ENCODE measurements at places on chromosomes 7 and 10.
A peak's percentile ranks its signal among the peaks of the same experiment; 100 is the strongest.

DNA sequence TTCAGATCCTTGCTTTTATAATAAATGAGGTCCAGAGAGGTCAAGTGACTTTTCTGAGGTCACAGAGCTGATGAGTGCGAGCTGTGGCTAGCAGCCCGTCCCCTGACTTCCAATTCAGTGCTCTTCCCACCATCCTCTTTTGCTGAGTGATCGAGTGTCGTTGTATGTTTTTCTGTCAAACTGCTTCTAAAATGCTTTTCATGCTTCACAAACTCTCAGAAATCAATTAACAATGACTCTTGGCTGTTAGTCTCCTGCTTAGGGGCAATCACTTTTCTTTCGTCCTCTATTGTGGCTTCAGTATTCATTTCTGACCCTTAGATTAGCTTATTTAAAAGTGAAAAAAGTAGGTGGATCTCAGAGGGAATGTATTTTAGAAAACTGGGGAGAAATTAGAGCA, 423.7 kb downstream of the DPP6 start:
- DNase-seq = no peak

GRCh38 chr10:73586583-73586984, 4.6 kb downstream of the USP54 start:
- no peak for DNase-seq

GRCh38 chr7:57305192-57305748, 144.7 kb upstream of the ZNF716 start:
- DNase-seq = no peak

GRCh38 chr10:49349390-49349789, 46.5 kb downstream of the DRGX start:
- no peak for DNase-seq

DNA sequence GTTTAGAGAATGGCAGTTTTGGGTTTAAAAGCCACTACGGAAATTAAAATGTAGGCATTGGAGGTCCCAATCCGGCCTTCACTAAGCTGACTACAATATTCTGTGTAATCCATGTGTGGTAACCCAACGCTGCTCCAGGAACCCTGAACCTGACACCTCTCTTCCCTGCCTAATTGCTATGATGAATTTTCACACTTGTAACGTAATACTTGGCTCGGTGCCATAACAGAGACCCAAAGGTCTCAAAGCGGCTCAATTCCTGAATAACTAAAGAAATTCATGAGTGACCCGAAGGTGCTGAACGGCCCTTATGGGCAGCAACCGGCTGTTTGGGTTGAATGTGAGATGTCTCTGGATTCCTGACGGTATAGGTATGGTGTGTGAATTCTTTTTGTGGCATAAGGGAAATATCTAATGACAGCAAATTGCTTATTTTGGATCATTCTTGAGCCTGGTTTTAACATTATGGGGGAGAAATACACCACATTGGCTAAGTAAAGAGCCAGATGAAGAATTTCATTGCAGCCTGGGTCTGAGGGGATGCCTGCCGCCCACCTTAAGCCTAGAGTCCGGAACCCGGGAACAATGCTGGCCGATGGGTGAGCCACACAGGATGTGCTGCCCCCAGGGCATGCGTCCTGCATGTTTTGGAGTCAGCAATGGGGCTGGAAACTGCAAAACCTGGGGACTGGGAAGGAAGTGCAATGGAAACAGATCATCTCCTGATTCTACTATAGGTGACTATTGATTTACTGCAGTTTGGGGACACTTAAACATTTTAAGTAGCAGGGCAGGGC, 69.7 kb upstream of the FZD8 start:
- no peak for DNase-seq

DNA sequence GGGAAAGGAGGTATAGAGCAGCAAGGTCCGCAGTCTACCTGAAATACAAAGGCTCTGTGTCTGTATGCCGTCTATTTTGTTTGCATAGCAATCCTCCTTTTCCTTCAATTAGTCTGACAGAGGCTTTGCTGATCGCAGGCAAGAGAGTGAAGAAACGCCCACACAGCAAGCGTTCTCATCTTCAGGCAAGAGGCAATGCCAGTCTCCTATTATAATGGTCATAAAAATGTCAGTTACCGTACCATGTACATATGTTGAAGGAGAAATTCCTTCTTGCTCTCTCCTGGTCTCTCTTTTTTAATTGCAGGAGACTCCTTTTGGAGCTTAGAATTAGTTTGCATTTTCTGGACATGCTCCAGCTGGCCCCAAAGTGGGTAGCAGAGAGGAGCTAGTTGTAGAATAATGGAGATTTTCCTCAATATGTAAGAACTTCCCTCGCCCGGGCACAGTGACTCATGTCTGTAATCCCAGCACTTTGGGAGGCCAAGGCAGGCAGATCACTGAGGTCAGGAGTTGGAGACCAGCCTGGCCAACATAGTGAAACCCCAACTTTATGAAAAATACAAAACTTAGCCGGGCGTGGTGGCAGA, 139.5 kb downstream of the PFKFB3 start:
- DNase-seq = no peak

- DNase-seq = no peak
Measured at GRCh38 chr7:14936554-14936953, 34.0 kb upstream of the DGKB start.

DNA sequence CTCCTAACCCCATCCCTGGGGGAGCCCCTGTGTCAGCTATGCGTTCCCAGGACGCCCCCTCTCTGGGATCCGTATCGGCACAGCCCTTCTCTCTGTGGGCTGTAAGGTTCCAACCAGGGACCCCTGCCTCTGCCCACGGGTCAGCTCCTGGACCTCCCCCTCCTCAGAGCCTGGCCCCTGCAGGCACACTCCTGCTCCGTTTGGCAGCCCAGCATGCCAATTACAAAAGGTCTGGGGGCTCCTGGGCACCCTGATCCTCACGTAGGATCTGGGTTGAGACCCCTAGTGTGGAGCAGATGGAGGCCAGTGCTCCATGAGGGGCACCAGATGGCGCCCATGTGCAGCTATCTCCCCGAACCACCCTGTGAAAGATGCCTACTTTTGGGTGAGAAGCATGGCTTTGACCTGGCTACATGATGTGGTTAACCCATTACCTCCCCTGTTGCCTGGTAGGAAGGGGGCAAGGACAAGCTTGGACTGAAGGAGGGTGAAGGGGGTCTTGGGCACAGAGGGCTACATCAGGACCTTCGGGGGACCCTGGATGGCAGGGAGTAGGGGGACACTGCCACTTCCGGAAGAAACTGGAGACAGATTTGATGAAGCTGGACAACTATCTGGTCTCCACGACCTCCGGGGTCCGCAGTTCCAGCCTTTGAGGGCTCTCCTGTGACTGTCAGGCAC, 9.0 kb downstream of the TACR2 start:
- DNase-seq = peak; percentile 45

DNA sequence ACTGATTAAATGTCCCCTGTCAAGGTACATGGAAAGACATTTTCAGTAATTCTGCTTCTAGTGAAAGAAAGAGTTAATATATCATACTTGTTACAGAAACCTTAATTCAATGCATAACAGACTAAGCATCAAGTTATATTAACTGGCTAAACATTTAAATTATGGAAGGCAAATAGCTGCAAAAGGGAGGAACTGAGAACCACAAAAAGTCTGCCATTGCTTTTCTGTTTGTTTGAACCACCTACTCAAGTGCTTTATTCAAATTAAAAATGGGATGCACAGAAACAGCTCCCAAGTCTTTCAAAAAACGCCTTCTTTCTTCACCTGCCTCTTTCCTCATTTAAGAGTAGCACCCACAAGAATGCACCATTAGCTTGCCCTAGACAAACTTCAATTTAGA, 271.9 kb downstream of the RNLS start:
- no peak for DNase-seq
